ENCODE measurements at places on chromosomes 11 and 22.

GRCh38 chr11:22049276-22049675 is 143.6 kb upstream of the ANO5 start:
- no peak for DNase-seq

DNA sequence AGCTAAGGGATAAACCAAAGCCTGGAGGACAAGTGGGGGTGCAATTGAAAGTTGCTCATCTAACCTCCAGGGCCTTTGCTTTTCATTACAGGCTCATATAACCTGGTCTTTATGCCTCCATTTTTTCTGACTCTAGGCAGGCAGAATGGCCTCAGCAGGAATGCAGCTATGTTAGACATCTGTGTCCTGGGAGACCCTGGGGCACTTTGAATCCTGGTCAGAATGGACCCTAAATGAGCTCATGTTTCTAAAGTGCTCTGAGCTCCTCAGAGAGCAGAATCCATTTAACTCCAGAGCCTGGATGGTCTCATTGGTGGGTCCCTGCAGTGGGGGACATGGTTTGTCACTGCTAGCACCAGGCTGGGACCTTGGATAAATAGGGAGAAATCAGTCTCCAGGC is 177.3 kb downstream of the KIRREL3 start:
- no peak for DNase-seq

GRCh38 chr22:17945888-17946648 is 78.3 kb downstream of the MICAL3 start:
- DNase-seq = no peak

GRCh38 chr11:35618497-35619115 is 346 bp downstream of the FJX1 start:
- peak; percentile 51 for DNase-seq

DNA sequence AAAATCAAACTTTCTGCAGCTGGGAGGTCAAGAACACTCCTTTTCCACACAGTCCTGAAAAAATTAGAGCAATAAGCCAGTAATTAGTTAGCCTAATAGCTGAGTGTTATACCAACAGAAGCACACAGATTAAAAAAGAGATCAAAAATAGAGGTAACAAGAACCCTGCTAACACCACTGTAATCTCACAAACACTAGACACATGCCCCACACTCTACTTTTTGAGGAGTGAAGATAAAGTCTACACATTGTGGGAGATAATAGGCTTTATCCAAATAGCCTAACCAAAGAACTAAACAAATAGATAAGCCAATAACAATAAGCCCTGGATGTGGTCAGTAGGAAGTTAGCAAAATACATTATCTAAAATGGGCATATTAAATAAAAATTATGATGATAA is 372.7 kb upstream of the ANO5 start:
- DNase-seq = no peak

- DNase-seq = no peak
Observed at GRCh38 chr22:39028281-39028680, 7.4 kb downstream of the APOBEC3D start.

DNA sequence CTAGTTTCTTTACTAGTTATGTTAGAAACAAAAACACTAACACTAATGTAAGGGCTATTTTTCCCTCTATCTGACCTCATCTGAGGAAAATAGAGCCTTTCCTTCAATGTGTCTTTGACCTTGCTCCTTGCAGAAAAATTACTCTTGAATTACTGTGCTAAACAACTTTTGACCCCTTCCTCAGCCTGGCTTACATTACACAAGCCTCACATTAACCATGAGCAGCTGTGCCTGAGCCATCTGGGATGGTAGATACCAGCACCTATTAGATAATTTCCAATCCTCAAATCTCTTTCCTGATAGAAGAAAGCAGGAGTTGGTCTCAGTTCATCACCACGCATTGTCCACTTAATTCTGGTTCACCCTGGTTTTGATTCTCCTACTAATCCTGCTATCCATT is 134.4 kb upstream of the NCAM1 start:
- DNase-seq = no peak

GRCh38 chr11:75778962-75779361 is 10.4 kb downstream of the DGAT2 start:
- DNase-seq = no peak

- DNase-seq = no peak
Observed at GRCh38 chr11:87368858-87369480, 331.2 kb downstream of the TMEM135 start.

- DNase-seq = peak; percentile 67
Observed at GRCh38 chr11:67648140-67648795, 2.3 kb downstream of the ACY3 start.

DNA sequence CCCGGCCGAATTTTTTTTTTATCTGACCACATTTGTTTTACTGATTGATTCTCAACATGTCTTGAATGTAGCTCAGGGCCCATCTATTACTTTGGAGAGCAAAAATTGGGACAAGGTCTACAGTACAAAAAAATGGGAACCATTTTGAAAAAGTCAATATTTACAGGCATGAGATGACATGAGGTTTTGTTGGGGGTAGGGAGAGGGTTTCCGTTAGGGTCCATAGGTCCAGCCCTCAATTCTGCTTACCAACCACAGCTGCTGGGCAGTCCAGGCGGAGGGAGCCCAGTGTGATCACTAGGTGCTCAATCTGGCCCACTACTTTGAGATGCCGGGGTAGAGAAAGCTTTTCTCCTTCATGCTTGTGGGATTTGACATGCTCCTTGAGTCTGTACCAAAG is 18.3 kb downstream of the NRIP3 start:
- no peak for DNase-seq

DNA sequence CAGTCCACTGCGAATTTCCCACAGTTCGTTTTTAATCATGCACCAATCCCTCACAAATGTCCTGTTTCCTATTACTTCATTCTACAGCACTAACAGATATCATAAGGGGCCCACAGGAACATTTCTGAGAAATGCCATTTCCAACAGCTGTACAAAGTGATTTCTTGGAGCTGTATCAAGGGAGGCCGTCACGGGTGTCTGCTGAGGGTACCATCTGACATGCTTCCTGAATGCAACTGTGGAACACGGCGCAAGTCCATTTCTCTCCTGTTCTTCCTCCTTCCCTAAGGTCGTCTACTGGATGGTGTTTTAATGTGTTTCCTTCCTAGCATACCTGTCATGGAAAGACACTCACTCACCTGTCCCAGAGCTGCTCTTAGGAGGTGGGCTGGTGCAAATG is 320.7 kb downstream of the LARGE1 start:
- DNase-seq = no peak

- DNase-seq = no peak
Observed at GRCh38 chr11:61747967-61748285, 4.5 kb upstream of the MYRF start.

All from stimulated activated CD4-positive, alpha-beta T cell treated with anti-CD3 and anti-CD28 coated beads, Interleukin-15, amount 100 ng/mL, for 24 hours (primary cell).